ENCODE measurements at places on chromosomes 16 and 17.

GRCh38 chr17:80195671-80196529, 24.2 kb downstream of the SGSH start:
- no peak for DNase-seq

- DNase-seq = peak; percentile 22
Measured at GRCh38 chr17:74454197-74455024, 12.0 kb upstream of the CD300A start.

GRCh38 chr16:82675300-82675699, 48.5 kb downstream of the CDH13 start:
- DNase-seq = no peak

DNA sequence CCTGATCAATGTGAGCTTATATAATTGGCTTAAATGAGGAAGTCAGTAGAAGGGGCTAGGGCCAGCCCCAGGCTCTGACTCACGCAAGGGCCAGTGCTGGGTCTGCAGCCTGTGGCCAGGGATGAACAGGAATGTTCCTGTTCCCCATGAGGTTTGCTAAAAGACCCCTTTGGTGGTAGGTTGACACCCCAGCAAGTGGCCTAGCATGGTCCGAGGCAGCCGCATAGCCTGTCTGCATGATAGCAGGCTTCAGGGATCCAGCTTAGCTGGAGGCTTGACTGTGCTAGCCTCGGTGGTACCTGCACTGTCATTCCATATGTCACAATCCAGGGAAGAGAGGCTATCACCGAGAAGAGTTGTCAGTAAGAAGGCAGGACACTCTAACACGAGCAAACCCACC, 23.5 kb downstream of the TRIM25 start:
- no peak for DNase-seq

DNA sequence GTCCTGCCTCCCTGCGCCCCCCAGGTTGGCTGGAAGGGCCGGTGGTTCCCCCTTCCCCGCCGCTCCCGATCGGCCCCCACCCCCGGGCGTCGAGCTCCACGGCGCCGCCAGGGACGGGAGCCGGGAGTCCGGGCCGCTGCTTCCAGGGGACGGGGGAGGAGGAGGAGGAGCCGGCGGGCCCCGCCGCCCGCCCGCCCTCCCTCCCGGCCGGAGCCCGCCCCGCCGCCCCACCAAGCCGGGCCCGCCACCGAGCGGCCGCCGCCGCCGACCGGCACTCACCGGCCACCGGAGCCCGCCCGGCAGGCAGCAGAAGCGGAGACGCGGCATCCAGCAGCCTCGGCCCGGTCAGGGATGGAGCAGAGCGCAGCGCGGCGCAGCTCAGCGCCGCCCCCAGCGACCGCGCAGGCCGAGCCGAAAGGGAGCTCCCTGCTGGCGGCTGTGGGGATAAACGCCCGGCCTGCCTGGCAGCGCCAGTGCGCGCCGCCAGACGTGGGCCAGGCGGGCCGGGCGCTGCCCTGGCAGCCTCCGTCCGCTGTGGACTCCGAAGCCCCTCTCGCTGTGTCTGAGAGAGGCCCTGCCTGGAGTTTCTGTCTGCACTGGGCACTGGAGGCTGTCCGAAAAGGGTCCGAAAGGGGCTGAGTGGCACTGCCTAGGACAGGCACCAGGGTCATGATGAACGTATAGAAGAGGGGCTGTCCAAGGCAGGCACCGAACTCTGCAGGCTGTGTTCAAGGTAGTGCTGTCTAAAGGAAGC, at the start of gene MYO18A:
Gene MYO18A (minus strand): TSS at position 365 of the 754 bp plus-strand sequence. CDS start 13,458 bp downstream, outside the sequence.
- DNase-seq = no peak

GRCh38 chr16:87836346-87836843, 32.9 kb downstream of the SLC7A5 start:
- no peak for DNase-seq

- DNase-seq = no peak
Measured at GRCh38 chr16:27725236-27726000, 175.5 kb downstream of the KATNIP start.

GRCh38 chr16:23330583-23331249, 28.6 kb downstream of the SCNN1B start:
- DNase-seq = no peak

GRCh38 chr17:67411397-67411796, 34.3 kb downstream of the PITPNC1 start:
- no peak for DNase-seq

DNA sequence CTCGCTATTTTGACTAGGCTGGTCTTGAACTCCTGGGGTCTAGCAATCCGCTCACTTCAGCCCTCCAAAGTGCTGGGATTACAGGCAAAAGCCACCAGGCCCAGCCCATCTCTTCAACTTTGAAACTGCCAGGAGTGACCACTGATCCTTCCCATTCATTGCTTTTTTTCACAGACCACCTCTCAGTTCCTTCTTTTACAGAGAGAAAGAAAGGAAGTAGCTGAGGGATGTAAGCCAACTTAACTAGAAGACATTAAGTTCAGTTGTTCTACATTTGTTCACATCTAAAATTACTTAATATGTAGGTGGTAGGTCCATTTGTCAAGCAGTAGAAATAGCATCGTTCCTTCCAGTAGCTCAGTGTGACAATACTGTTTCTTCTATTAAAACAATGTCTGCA, 219.8 kb downstream of the STX8 start:
- no peak for DNase-seq

DNA sequence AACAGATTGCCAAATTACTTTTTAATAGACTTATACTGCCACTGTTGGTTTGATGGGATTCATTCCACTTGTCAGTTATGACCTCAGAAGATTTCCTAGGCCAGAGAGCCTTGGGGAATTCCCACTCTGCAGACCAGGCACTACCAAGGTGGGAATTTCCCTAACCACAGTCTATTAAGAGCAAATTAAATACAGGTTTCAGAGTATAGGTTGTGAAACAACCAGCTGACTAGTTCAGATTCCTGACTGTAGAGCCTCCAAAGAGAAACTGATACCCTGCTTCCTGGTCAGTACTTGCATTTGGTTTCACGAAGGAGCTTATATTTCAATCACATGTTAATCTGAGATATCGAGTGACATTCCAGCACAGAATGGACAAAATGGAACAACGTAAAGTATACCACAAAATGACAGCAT, 186.5 kb downstream of the STX8 start:
- DNase-seq = peak; percentile 62

DNA sequence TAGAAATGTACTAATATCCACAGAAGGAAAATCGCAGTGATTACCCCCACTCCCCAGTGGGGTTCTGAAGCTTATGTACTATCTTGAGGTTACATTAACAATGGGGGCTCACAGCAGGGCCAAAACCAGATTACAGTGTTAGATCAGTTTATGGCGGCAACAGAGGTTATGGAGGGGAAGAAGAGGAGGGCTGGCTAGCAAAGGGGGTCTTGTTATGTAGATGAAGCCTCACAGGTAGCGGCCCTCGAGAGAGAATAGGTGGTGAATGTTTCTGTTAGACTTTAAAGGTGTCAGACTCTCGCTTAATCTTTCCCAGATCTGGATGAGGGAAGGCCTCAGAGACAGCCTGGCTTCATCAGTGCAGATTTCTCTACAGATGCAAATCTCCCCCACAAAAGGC, 22.2 kb downstream of the RNF112 start:
- DNase-seq = no peak

DNA sequence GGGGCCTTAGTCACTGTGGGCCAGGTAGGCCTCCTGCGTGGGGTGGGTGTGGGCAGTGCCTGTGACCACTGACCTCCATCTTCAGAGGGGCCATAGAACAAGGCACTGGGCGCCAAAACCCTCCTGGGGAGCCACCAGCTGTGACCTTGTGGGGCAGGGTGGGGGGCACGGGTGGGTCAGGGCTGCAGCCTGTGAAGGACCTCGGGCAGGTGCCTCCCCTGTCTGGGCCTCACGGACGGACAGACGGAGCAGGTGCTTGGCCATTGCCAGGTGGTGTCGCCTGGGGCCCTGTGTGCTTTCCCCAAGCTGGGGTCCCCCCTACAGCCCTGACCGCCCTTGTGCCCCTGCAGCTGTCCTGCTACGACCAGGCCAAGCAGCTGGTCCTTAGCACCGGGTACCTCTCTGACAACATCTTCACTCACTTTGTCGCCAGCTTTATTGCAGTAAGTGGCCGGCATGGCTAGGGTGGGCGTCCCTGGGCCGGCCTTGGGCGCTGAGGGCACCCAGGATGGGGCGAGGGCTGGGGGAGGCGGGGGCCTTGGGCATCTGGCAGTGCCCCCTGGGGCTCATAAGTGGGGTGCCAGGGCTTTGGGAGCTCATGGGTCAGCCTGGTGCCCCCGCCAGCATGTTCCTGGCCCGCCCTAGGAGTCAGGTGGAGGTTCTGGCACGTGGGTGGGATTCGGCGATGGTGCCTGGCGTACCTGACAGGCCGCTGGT, 5.1 kb downstream of the SLC25A10 start:
- no peak for DNase-seq

- no peak for DNase-seq
Measured at GRCh38 chr16:12679660-12680272, 123.9 kb downstream of the CPPED1 start.

DNA sequence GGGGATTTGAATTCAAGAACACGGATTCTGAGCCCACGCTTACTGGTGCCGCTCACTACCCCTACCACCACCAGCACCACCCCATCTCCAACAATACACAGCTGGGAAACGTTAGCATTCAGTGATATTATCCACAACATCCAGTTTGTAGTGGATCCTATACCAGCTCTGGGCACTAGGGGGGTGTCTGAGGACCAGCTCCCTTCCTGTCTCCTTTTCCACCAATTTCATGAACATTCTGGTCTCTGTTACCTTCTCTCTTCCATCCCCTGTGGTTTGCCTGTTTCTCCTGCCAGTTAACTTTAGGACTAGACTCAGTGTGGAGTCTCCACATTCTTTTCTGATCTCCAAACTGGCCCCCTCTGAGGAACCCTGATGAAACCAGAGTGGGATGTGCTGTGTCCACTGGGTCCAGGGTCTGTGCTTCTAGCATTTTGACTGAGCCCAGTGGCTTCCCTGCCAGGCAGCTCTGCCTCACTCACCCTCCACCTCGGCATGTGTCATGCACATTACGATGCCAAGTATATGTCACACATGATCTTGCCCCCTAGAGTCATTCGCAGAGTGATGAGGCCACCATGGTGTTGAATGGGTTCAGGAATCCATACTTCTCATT, 187.0 kb upstream of the CDH13 start:
- no peak for DNase-seq

DNA sequence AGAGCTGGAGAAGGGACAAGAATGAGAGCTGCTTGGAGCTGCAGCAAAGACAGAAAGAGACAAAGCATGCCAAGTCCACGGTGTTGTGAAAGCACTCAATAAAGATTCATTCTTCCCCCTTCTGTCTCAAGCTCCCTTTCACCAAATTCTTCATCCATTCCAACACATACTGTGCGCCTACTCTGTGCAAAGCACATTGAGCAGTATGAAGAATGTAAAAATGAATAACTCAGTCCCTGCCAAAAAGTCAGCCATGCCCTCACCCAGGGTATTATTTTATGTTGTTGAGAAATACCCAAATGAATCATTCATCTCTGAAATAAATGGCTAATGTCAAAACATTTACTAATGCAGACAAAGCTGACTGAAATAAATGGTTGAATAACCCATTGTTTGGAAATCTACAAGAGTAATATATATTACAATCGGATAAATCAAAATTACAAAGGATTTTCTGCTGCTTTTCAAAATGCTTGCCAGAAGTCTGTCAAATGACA, 282.9 kb upstream of the IRX5 start:
- DNase-seq = no peak

GRCh38 chr17:37450112-37450511, 39.6 kb upstream of the DUSP14 start:
- no peak for DNase-seq

- DNase-seq = no peak
Measured at GRCh38 chr16:10188236-10188635, 6.0 kb upstream of the GRIN2A start.

DNA sequence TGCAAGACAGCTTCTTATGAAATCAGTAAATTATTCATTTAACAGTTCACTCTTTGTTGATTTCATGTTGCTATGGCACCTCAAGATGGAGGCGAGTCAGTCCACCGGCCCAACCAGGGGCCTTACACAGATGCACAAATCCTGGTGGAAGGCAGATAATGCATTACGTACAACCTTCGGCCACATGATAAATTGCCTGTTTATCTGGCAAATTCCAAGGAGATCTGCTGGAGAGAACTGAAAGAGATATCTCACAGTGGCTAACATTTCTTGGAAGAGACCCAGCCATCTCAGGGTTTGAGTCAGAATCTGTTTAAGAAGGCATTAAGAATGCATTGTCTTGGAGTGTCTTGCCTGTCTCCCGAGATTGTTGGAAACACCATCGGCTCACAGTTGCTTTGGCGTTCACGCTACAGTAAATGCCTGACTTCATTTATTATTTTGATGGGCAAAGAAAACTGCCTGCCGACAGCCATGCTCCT, 225.6 kb downstream of the MSI2 start:
- peak; percentile 80 for DNase-seq

DNA sequence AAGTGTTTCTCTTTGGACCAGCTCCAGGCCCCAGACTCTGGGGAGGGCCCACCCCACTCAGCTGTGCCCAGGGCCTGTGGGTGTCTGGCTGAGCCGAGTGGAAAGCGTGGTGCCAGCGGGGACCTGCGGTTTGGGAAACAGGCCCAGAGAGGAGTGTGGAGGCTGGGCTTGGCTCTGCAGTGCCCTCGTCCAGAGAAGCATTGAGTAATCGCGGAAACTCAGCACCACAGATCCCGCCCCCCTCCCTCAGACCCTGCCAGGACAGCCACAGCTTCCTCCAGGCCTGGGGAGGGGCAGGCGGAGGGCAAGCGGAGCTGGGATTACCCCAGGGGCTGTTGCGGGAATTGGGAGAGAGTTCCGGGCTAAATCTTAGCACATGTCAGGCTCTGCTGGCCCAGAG, 14.6 kb upstream of the PITPNA start:
- DNase-seq = peak; percentile 85

DNA sequence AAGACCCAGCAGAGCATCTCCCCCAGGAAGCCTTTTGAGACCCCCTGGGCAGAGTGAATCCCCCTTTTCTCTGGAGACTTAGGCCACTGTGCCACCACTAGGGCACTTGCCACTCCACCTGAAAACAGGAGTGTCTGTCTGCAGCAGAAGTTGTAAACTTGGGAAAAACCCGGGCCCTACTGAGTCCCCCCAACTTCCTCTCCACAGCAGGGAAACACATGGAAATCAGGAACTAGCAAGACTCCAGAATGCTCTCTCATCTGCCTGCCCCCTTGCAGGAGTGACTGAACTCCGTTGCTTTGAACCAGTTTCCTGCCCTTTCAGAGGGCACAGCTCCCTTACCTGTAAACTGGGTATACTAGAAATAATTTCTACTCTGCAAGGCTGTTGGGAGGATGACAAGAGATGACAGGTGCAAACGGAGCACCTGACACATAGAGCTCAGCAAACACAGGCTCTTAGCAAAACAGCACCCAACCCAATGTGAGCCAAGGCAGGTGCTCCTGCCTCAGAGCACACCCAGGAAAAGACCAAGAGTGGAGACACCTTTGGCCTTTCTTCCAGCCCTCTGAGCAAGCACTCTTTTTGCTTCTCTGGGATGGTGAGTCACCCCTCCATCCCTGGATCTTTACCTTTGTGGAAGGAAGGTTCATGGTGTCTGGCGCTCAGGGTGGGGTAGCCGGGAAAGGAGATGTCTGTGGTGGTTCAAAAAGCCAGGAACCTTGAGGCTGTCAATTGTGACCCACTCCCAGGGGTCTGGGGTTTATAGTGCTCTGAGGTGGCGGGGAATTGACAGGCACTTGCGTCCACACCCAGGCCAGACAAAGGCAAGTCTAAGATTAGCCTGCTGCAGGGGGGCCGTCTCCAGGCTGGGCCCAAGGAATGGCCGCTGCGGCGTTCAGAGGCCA, at the start of gene HCRT:
Gene HCRT (minus strand): TSS at position 740 of the 908 bp plus-strand sequence. CDS start 87 bp downstream, at position 653.
- no peak for DNase-seq

GRCh38 chr17:63704259-63704576, 4.3 kb upstream of the LIMD2 start:
- DNase-seq = no peak
